ENCODE measurements at places on chromosomes 6 and 20.

- no peak for DNase-seq
Measured at GRCh38 chr6:81226957-81227356, 525.5 kb downstream of the TENT5A start.

- no peak for DNase-seq
Measured at GRCh38 chr20:41182296-41183212, 45.2 kb downstream of the PLCG1 start.

- no peak for DNase-seq
Measured at GRCh38 chr6:1864496-1864895, 254.8 kb downstream of the FOXC1 start.

DNA sequence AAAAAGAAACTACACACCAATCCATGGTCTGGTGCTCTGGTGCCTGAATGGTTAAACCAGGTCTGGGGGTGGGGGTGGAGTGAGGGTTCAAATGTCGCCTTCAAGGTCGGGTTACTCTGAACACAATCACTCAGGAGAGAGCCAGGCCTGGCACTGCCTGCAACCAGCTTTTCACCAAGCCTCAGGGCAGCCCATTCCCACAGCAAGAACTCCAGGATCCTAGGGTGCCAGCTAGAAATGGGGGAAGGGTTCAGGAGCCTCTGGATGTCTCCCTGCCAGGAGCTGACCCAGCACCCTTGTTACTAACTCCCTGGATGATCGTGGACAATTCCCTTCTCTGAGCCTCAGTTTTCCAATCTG, 6.7 kb downstream of the SDC4 start:
- no peak for DNase-seq

DNA sequence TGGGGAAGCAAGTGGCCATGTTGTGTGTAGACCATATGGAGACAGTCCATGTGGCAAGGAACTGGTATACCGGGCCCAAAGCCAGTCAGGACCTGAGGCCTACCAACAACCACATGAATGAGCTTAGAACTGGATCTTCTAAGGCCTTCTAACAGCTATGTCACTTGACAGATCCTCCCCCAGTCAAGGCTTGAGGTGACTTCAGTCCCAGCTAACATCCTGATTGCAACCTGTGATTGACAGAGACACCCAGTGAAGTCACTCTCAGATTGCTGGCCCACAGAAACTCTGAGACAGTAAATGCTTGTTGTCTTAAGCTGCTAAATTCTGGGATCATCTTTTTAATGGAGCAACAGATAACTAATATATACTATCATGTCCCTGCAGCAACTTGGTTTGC, 32.9 kb downstream of the AHI1 start:
- no peak for DNase-seq

DNA sequence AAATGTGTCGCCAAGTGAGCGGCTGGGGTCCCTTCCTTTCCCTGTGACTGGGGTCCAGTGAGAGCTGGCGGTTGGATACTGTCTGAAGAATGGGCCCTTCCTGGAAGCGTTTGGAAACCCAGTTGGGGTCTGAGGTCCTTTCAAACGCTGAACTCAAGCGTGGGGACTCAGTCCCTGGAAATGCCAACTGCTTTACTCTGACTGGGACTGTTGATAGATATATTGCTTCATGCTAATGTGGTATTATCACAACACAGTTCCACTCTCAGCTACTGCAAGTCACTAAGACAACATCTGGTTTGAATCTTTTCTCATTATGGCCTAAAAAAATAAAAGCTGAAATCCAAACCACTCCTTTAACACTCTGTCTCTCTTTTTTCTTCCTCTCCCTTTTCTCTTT, 23.7 kb upstream of the PSMF1 start:
- DNase-seq, result no peak

DNA sequence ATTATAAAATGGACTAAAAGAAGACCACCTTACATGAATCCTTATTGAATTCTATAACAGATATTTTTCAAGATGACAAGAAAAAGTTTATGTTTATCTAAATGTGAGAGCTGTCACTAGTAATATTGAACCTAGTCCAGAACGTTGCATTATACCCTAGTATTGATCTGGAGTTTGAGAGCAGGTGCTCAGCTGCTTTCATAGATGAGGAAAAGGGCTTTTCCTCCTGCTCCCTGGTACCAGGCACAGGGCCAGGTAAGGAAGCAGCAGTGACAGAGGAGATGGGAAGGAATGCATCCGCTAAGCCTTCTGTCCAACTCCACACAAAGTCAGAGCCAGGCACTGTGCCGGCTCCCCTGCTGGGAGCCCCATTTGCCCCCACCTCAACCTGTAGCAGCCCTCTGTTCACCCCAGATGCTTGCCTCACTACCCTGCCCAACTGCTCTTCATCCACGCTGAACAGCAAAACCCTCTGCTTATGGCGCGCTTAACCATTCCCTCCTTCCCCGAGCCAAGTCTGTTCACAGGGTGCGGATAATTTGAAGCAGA, 393.1 kb downstream of the FRK start:
- DNase-seq, result no peak

DNA sequence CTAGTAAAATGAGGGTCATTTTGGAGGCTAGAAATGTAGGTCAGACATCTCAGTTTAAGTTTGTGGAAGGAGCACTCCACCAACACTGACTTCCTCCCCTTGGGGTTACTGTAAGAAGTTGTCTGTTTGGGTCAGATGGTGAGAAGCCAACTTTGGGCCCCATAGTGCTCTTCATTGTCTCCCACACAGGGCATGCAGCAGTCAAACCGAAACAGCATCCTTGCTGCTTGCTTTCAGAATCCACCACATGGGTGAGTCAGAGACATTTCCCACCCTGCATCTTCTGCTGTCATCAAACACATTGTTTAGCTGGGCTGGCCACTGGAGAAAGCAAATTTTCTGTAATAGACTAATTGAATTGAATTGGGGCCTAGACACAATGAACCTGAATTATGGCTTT, 16.8 kb downstream of the IL17F start:
- DNase-seq, result no peak

GRCh38 chr20:25273046-25273445, 25.2 kb downstream of the PYGB start:
- DNase-seq, result no peak

- DNase-seq, result no peak
Measured at GRCh38 chr6:31352310-31352682, 4.7 kb downstream of the HLA-B start.

DNA sequence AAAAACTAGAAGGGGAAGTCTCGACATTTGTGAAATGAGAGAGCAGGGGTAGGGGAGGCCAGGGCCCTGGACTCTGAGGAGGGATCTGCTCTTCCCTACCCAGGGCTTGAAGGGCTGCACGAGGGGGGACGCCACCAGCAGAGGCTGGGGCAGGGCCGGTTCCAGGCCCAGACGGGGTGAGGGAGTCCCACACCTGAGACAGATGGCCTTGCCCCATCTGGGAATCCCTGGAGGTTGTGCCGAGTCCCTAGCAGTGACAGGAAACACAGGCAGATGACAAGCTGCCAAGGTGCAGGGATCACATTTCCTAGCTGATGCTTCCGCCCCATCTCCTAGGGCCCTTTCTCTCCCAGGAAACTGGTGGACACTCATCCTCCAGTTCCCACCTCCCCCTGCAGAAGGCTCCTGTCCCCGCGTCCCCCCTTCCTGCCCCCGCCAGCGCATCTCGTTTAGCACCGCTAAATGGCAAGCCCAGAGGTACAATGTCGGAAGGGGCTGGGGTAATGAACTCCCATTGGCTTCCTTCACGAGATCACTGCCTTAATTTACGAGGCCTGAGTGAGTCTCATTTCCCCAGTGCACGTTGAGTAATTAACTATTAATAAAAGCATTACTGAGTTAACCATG, 35.2 kb upstream of the CDH22 start:
- DNase-seq, result no peak

DNA sequence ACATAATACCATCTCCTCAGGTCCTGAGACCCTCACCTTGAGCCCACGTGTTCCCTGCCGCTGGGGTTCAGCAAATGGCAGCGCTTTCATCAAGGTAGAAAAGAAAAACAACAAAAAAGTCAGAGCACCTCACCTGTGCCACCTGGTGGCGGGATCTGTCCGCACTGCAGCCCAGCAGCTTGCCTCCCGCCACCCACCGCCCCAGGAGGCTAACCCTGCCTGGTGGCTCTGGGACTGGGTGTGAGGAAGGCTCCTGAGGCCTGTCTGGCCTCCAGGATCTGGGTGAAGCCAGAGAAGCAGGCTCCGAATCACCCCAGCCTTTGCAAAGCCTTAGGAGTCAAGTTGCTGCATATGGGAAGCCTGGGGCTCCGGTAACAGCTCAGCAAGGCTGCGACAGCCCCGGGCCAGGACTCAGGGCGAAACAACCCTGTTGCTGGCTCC, 270.8 kb downstream of the BMP7 start:
- no peak for DNase-seq

- DNase-seq, result no peak
Measured at GRCh38 chr20:50510706-50511542, 741 bp downstream of the PTPN1 start.

DNA sequence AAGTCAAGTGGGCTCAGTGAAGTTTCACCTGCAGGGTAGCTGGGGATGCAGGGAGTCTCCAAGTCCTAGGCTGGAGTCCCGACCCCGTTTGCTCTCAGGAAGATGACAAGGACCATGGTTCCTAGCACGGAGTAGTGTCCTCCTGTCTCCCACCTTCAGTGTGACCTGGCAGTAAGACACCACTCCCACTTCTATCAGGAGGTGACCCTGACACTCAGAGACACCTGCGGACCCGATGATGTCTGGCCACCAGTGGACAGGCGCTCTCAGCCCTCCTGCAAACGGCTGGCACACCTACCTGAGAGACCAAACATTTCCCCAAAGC, 1.1 kb downstream of the SOD2 start:
- no peak for DNase-seq

DNA sequence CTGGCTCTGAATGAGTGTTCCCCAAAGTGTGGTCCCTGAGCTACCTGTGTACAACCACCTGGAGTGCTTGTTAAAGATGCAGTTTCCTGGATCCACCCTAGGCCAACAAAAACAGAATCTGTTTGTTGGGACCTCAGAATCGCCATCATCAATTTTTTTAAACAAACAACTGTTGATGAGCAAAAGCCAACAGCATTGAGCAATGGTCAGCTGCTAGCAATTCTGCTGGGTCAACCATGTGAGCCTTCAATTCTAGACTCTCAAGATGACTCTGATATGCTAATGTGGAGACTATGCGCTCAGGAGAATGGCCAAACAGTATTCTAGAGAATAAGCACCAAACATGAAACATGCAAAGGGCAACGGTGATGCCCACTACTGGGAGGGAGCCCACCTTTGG, 64.4 kb upstream of the IYD start:
- DNase-seq, result no peak

DNA sequence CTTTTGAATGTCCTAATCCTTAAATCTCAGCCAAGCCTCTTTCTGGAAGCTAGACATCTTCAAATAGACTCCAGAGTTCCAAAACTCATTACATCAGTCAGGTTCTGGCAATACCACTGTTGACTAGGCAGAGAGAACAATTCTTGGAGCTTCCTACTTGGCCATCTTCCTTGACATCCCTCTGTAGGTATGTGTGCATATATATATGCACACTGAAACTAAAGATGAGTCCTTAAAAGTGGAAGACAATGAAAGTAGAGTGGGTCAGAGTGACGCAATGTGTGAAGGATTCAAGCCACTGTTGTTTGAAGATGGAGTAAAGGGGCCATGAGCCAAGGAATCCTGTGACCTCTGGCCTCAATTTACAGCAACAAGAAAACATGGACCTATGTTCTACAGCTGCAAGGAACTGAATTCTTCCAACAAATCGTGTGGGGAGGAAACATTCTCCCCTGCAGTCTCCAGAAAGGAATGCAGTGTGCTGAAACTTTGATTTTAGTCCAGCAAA, 18.7 kb upstream of the DUSP22 start:
- DNase-seq, result peak; percentile 63

- no peak for DNase-seq
Measured at GRCh38 chr6:159100395-159101182, 55.8 kb upstream of the TAGAP start.

DNA sequence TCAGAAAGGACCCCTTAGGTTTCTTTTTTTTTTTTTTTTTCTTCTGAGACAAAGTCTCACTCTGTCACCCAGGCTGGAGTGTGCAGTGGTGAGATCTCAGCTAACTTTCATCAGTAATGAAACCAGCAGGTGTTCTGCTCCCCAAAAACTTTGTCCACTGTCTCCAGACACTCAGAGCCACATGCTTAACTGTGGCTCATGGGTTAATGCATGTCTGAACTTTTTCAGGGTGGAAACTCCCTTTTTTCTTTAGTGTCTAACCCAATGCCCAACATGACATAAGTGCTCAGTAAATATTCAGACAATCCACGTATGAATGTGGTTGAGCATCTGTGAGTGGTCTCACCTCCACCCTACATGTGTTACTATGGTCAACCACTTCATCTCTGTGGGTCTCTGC, 45.4 kb downstream of the MYB start:
- DNase-seq, result no peak

DNA sequence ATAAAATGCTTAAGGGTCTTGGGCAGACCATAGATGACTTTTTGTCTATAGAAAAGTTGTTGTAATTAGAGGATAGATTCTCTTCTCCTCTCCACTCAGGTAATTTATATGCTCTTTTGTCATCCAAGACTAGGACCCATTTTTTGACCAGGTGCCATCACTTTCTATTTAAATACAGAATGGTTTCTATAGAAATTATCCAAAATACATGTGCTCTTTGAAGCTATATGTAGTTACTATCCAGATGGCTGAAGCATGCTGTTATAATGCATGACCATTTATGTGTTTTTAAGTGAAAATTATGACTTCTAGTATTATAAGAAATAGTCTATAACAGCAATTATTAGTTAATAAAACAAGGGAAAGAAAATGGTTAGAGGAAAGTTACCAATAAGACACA, 3.0 kb upstream of the MLIP start:
- no peak for DNase-seq

DNA sequence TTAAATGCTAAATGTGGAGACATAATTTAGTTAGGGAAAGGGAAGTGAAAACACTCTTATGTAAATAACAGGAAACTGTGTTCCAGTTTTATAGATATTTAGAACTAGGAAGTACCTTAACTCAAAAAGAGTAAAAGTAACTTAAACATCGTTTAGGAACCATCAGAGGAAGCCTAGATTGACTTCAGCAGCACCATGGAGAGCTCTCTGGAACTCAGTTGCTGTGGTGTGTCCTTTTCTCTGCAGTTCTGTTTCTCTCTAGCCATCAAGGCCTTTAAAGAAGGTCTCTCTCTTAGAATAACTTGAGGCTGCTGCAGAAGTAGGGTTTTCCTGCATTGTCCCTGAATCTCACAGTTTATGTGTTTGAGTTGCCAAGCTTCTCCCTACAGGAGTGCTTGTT, 26.9 kb downstream of the CLVS2 start:
- DNase-seq, result peak; percentile 36

DNA sequence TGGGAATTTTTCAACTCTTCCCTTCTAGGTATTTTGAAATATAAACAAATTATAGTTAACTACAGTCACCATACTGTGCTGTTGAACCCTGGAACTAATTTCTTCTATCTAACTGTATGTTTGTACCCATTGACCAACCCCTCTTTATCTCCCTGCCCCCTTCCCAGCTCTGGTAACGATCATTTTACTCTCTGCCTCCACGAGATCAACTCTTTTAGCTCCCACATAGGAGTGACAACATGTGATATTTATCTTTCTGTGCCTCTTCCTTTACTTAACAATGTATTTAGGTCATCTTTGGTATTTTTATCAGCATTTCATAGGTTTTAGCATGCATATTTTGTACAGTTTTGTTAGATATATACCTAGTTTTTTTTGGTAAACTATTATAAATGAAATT, 45.9 kb downstream of the ASXL1 start:
- no peak for DNase-seq

- DNase-seq, result no peak
Measured at GRCh38 chr6:7433121-7433617, 43.6 kb downstream of the RIOK1 start.
